ENCODE measurements at places on chromosomes 13 and 19. TPM values are rescaled to one million over a fixed set of nuclear protein-coding genes. Genes with fewer than 3 reads are reported as not detected.

The EFNB2 gene
- 147 TPM for polyA plus RNA-seq

The PROZ gene
- polyA plus RNA-seq, result 2.8 TPM

The SYT3 gene
- polyA plus RNA-seq, result 1.2 TPM

The KLK3 gene
- 0.28 TPM for polyA plus RNA-seq

The PDX1 gene
- not detected for polyA plus RNA-seq

The FAAP24 gene
- 4.0 TPM for polyA plus RNA-seq

The ZNF492 gene
- 2.4 TPM for polyA plus RNA-seq

The OR7A10 gene
- not detected for polyA plus RNA-seq

The ZNF540 gene
- 4.2 TPM for polyA plus RNA-seq

The CYP4F11 gene
- not detected for polyA plus RNA-seq

The FPR1 gene
- 1.0 TPM for polyA plus RNA-seq

The KMT2B gene
- polyA plus RNA-seq, result 34.1 TPM

The COQ8B gene
- 36.5 TPM for polyA plus RNA-seq

The ANKRD24 gene
- 1.4 TPM for polyA plus RNA-seq

The MYO16 gene
- 0.40 TPM for polyA plus RNA-seq

The CGB1 gene
- not detected for polyA plus RNA-seq

The RCBTB2 gene
- polyA plus RNA-seq, result 64.7 TPM

The LHB gene
- polyA plus RNA-seq, result 0.26 TPM

The CEACAM8 gene
- 0.08 TPM for polyA plus RNA-seq

The CERS1 gene
- 6.3 TPM for polyA plus RNA-seq

The GARRE1 gene
- polyA plus RNA-seq, result 44.0 TPM

The USHBP1 gene
- 7.3 TPM for polyA plus RNA-seq

The ZNF728 gene
- 0.12 TPM for polyA plus RNA-seq

The ZNF708 gene
- polyA plus RNA-seq, result 14.5 TPM

The BCAM gene
- polyA plus RNA-seq, result 539 TPM

The SULT2A1 gene
- polyA plus RNA-seq, result 0.12 TPM

The PTPRH gene
- polyA plus RNA-seq, result not detected

The SNRNP70 gene
- 326 TPM for polyA plus RNA-seq

The DIRAS1 gene
- polyA plus RNA-seq, result 2.6 TPM

The CEACAM20 gene
- not detected for polyA plus RNA-seq

The NPHS1 gene
- 143 TPM for polyA plus RNA-seq

The CLEC17A gene
- 0.24 TPM for polyA plus RNA-seq

The SHC2 gene
- 26.8 TPM for polyA plus RNA-seq
